ENCODE measurements at places on chromosomes 5 and 9.

GRCh38 chr9:137721899-137722298, 103.1 kb downstream of the EHMT1 start:
- DNase-seq, result no peak

DNA sequence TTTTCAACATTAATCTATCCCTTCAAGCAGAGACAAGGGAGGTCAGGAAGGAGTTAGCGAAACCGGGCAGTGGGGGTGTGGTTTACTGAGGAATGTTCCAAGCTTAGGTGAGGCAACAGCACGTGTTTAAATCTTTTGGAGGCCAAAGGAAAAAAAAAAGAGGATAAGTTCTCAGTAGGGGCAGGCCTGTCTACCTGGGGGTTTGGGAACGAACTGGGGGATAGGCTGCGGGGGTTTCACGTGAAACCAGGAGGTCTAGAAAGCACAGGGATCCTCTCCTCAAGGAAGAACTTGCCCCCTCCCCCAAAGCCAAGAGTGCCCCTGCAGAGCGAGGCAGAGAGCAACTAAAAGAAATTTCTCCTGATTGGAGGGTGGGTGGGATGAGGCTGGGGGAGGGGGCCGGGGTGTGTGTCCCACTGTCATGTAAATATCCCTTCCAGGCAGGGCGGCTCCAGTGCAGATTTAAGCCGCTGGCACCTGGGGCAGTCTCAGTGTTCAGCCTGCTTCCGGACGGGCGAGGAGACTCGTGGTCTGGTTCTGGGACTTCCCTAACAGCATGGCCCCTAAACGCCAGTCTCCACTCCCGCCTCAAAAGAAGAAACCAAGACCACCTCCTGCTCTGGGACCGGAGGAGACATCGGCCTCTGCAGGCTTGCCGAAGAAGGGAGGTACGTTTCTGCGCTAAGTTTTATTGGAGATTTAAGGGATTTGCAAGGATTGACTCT, 5.5 kb upstream of the SET start:
- no peak for DNase-seq

DNA sequence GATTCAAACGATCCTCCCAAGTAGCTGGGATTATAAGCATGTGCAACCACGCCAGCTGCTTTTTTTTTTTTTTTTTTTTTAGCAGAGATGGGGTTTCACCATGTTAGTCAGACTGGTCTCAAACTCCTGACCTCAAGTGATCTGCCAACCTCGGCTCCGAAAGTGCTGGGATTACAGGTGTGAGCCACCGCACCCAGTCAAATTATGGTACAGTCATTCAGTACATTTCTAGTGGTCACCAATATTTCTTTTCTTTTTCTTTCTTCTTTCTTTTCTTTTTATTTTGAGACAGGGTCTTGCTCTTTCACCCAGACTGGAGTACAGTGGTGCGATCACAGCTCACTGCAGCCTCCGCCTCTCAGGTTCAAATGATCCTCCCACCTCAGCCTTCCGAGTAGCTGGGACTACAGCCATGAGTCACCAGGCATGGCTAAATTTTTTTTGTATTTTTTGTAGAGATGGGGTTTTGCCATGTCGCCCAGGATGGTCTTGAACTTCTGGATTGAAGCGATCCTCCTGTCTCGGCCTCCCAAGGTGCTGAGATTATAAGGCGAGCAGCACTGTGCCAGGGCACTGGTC, 25.4 kb upstream of the DCP2 start:
- DNase-seq, result no peak

- no peak for DNase-seq
These were observed 356.3 kb downstream of the BNC2 start for GRCh38 chr9:16514131-16514530.

- no peak for DNase-seq
These were observed 414.5 kb upstream of the ARRDC3 start for GRCh38 chr5:91797576-91797975.
